GM19239 (cell line): ENCODE measurements at places on chromosomes 2 and 18.

DNA sequence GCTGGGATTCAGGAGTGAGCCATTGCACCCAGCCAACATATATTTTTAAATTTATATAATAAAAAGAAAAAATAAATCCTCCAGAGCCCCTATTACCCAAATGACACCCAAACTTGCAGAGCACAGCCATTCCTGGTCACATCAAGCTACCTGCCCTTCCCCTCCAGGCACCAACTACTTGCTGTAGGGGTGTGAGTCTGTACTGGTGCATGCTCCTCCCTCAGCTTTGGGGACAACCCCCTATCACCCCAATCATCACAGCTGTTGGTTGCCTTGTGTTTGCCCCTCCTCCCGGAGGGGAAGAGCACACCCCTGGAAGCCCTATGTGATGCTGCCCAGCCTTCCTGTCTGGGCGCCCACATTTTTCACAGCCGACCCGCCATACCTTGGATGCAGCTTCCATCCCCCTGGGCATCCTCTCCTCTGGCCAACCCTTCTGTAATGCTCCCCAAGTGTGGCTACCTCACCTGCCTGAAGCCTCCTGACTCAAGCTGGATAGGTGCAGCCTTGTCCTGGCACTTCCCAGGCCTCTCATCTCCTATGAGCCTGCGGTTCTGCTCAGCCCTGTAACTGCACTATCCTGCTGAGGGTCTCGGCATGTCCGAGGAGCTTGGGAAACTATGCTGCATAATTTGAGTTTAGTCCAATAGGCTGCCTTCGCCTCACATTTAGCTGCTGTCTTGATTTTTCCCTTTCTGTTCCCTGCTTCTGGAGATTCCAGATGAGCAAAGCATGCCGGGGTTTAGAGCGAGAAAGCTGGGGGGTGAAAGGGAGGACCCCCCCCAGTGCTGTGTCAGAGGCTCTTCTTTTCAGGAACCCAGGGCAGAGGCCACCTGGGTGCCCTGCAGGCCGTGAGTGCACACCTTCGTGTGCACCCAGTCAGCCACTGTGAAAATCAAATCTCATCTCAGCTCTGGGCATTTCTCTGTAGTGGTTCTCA, 27.2 kb downstream of the CHST10 start:
- no peak for DNase-seq

GRCh38 chr18:57347784-57348183, 4.6 kb upstream of the ST8SIA3 start:
- no peak for DNase-seq

- DNase-seq = no peak
Observed at GRCh38 chr18:25223899-25224886, 127.8 kb downstream of the ZNF521 start.

DNA sequence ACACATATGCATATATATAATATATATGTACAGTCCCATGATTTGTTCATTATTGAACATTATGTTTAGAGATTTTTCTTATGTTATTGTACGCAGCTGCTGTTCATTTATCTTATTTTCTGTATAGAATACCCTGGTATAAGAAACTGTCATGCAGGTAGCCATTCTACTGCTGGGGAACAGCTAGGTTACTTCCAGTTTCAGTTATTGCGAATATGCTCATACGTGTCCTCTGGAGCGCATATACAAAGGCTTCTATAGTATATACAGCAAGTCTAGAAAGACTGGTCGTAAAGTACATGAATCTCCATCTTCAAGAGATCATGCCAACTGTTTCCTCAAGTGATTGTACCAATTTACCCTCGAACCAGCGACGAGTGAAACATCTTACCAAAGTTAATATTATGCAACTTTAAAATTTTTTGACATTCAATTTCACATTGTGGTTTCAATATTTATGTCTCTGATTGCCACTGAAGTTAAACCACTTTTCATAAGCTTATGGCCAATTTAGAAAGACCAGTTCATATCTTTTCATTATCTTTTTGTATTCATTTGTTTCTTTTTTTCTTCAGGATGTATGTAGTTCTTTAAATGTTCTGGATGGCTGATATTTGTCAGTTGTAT, 53.5 kb downstream of the RDH14 start:
- no peak for DNase-seq

DNA sequence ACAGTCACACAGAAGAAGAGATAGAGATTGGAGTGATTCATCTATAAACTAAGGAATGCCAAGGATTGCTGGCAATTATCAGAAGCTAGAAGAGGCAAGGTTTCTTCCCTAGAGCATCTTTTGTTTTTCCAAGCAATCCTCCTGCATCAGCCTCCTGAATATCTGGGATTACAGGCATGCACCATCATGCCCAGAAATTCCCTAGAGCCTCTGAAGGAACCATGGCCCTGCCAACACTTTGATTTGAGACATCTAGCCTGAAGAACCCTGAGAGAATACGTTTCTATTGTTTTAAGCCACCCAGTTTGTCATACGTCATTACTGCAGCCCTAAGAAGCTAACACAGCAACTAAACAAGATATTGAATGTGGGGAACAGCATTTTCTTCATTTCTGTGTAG, 525.0 kb downstream of the ERBB4 start:
- DNase-seq = no peak

DNA sequence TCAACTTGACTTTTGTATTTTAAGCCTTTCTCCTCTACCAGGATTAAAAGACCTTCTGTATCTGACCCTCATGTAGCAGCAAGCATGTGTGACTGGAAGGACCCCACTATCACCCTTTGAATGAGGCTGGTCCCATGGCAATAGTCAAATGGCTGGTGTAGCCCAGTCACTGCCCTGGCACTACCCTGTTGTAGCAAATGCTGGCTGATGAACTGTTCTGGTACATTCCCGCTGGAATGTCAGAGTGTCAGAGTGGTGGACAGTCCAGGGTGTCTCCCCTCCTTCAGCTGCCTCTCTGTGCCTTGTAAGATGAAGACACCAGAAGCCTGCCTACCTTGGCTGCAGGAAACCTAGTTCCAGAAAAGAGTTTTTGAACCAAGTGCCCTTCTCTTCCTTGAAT, 115.7 kb downstream of the ACKR3 start:
- DNase-seq = no peak

DNA sequence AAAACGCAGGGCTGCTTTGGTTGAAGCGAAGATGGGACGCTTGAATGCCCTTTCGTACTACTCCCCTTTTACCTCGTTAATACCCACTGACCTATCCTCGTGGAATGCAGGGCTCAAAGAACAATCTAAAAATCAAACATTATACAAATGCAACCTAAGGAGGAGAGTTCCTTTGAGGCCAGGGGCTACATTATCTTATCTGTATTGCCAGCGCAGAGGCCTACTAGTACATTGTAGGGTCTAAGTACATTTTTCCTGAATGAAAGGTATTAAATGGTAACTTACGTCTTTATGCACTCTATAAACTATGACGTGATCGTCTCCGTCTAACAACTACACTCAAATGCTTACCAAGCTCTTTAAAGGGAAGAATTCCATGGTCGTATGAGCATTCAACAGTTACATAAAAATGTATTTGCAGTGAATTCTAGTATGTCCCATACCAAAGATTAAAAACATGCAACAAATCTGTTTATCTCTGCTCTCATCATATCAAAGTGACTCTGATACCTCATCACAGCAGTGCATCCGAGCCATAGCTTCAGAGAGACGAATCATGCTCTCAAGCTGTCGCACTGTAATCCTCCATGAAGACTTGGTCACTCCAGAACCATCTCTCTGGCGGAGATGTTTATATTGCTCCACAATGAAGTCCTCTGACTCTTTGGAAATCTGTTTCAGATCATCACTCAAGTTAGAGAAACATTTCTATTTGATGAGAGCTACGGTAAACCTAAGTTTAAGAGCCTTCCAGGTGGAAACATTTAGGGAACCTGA, 14.1 kb upstream of the LCT start:
- no peak for DNase-seq

DNA sequence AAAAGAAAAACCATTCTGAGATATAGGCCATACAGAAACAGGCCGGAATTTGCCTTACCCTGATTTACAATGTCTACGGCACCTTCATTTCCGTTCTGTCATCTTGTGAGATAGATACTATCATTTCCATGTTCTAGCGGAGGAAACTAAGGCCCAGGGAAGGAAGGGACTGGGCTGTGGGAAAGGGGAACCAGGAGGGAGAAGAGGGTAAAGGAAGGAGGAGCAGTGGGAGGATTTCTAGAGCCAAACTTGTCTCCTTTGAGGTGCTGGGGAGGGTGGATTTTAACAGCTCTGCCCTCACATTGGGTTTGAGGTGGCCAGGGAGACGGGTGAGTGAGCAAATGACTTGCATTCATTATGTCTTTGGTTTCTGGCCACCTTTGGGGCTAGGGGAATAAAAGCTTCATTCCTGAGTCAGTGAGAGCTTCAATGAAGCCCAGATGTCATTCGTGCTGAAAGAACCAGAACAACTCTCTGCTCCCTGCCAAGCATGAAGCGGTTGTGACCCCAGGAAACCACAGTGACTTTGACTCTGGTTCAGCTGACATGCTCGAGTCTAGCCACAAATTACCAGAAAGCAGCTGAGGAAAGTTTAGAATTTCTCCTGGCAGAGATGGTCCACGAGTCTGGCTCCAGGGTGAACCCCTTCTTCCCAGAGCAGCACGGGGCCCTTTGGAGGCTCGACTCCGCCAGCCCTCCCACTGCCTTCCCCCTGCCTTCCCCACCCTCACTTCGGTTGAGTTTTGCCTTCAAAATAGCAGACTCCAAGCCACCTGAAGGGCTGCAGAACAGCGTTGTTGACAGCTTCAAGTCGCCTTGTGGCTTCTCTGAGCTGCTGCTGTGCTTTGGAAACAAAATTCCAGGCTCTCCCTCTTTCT, 3.8 kb downstream of the ACTG2 start:
- DNase-seq = no peak

DNA sequence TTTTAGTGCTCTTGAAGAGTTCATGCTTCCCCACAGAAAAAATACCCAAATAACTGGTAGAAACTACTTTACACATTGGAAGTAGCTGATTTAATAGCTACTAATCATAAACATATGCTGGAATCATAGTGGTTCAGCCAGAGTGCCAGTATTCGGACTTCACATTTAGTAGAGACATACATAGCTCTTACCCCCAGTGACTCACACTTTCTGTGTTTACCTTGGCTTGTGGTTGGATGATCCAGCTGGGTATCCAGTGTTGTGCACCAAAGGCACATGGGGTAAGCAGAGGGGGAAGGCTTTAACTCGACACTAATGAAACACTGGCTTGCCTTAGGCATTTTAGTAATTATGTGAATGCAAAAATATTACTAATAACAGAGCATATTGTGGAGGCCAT, 18.1 kb downstream of the ARHGAP28 start:
- DNase-seq = no peak

DNA sequence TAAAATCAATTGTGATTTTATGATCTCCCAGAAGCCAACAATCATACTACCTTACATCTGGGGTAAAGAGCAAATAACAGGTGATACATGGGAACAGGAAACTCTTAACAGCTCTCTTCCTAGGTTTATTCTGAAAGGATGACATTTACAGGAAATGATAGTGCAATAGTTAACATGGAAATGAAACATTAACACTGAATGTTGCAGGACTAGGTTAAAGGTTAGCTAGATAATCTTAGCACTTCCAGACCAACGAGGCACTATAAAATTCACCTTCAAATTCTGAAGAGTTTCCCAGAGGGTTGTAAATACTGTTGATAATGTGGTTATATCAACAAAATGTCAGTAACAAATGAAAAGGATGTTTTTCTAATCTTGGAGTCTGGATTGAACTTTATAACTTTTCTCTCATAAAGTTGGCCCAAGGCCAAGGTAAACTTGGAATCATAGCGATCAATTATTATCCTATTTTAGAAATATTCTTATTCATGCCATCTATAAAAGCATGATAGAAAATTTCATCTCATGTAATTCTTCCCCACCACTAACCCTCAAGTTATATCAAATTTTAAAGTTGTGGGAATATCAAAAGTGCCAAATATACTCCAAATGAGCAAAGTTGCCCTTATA, 32.9 kb upstream of the GCG start:
- DNase-seq = no peak

DNA sequence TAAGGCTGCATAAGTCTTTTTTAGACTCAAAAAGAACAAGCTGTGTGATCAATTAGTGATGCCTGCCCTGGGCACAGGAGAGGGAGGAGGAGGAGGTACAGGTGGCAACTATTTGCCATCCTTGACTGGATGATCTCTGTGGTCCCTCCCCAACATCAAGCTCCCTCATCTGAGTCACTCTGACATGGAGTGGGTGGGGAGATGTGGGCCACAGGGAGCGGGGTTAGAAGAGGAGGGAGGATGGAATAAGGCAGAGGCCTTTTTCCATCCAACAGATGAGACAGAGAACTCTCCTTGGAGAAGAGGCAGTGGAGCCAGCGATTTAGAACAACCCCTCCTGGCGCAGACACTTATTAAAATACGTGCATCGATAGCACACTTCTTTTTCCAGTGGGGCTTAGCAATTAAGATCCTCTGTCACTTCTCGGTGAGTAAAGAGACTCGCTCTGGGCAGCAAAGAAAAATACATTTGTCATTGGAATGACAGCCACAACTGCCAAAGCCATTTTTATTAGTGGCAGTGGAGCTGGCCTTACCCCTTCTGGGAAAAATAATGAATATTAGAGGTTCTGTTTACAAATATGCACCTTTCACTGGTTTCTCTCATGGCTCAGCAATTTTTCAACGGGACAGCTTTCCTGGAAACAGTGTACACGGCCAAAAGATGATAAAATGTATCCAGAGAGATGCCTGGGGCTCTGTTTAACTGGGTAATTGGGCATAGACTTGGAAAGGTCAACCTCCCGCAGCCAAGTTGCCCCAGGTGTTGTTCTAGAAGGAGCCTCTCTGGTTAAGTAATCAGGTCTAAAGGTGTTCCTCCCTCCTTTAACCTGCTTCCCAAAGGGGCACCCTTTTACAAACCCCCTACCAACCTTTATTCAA, 238.4 kb upstream of the CXCR4 start:
- no peak for DNase-seq

- DNase-seq = no peak
Observed at GRCh38 chr18:42048158-42048557, 93.1 kb downstream of the PIK3C3 start.

- DNase-seq = no peak
Observed at GRCh38 chr2:125698280-125698679, 957.7 kb upstream of the GYPC start.

DNA sequence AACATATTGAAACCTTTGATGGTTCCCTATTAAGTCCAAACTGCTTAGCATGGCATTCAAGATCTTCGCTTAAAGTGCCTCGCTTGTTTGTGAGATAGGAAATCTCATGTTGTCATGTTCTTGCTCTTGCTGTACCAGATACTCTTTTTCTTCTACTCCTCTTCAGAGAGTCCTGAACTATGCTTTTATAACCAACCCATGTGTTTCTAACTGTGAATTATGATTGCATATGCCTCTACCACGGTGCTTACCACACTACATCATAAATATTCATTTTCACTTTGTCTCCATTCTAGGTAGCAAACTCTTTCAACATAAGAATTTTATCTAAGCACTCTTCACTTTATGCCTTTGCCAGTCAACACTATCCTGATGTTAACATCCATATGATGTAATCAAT, 23.6 kb downstream of the STAT4 start:
- no peak for DNase-seq

- no peak for DNase-seq
Observed at GRCh38 chr18:811892-812375, at the start of gene YES1. Gene YES1, minus strand, starts transcription at chr18:812242. Its CDS starts 55,415 bp downstream, at chr18:756827.
